ENCODE measurements at places on chromosomes 11 and 22.

DNA sequence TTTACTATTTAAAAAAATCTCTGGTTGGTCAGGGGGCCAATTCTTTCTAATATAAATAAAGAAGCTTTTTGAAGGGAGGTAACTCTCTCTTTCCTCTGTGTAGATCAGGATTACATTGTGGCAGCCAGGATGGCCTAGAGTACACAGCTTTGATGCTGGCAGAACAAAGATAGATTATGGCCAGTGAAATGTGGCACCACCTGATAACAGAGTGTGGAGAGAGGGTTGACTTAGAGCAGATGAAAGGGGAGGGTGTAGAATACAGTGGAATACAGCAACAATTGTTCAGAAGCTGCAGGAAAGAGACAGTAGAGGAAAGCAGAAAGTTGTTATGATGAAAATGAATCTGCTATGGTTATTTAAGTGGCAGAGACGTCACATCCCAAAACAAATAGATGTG, 99.0 kb downstream of the FAR1 start:
- no peak for DNase-seq

GRCh38 chr11:109522116-109522755, 100.2 kb downstream of the C11orf87 start:
- DNase-seq: no peak

DNA sequence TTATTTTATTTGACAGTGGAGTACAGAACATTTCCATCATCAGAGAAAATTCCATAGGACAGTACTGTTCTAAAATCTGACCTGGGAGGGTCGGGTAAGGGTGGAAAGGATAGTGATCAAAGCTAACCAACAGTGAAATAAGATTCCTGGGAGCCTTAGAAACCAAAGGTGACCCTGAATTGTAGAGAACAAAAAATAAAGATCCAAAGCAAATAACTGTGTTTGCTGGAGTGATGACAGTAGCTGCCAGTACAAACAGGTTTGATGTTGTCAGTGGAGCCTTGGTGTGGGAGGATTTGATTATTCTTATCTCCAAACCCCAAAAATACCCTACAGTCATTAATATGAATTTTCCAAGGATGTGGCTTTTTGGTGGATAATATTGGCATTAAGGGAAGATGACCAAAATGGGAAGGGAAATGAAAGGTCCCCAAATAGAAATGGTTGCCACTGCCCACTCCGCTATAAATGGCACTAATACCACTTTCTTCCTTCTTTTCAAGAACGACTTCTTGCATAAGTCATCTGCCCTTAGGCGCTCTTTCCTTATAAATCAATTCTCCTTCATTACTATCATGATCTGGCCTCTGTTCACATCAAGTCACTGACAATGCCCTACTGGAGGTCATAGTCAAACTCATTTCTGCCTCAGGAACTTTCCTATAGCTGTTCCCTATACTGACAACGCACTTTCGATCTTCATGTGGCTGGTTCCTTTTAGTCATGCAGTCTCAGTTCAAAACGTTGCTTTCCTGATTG, 44.4 kb downstream of the EHF start:
- no peak for DNase-seq

- no peak for DNase-seq
These were observed 35.8 kb upstream of the HSD17B12 start for GRCh38 chr11:43644621-43645299.

DNA sequence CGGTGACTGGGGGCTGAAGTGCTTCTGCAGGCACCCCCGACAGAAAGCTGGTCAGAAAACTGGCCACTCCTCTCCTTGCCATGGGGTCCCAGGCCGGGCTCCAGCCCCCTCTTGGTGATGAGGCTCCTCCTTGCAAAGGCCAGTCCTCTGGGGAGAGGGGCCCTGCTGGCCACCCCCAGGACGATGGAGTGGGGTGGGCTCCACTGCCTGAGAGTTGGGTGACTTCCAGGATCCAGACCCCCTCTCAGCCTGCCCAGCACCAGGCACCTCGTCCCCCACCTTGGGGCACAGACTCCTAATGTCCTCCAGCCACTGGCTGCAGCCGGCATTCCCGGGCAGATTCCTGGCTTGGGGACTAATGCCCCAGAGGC, 441 bp upstream of the RPS6KA4 start:
- no peak for DNase-seq

GRCh38 chr22:41380993-41381328, 781 bp upstream of the TEF start:
- DNase-seq: no peak
